Amniotic stem cell (primary cell): ENCODE measurements at places on chromosomes 13 and 19.

GRCh38 chr13:98972059-98972458 lies 5.8 kb downstream of the DOCK9 start:
- no peak for DNase-seq

- no peak for DNase-seq
These were observed 1.6 kb upstream of the SPINT2 start for GRCh38 chr19:38262585-38263268.

DNA sequence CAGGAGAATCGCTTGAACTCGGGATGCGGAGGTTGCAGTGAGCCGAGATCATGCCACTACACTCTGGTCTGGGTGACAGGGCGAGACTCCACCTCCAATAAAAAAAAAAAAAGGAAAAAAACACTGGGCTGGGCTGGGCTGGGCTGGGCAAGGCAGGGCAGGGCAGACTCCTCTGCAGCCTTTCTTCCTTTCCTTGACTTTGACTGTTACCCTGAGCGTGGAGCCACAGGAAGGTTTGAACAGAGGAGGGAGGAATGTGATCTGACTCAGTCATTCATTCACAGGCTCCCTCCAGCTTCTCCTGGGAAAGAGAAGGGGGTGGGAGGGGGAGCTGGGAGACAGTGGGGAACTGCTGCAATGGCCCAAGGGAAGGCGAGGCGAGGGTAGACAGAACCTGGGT lies 2.7 kb upstream of the ACTN4 start:
- DNase-seq, result no peak

- DNase-seq, result no peak
These were observed 1796.5 kb upstream of the MIR17HG start for GRCh38 chr13:89550938-89551337.

DNA sequence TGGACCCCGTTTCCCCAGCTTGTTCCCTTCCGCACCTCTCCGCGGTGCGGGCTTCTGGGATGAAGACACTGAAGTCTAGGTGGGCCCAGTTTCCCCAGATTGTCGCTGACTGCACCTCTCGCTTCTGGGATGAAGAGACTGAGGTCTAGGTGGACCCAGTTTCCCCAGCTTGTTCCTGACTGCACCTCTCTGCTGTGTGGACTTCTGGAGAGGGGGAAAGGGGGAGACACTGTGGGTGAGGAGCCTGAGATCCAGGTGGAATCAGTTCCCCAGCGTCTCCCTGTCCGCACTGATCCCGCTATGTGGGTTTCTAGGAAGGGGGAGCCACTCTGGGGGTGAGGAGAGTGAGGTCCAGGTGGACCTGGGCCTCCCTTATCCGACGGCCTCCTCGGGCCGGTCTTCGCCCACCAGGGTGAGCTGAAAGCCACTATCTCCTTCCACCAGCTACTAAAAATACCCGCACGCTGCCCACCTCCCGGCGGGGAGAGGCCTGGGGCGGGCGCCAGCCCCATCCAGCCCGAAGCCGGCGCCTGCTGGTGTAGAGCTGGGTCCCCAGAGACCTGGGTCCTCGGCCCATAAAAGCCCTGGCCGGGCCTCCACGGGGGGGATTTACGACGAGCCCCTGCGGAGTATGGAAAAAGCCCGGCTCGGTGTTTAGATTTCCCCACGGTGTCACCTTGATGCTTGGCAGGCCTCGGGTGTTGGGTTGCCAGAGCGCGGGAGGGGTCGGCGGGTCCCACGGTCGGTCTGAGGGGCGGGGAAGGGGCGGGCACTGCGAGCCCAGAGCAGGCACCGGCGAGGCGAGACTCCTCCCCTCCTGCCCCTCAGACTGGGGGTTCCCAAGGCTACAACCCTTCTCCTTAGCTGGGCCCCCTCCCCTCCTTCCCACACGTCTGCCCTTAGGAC lies 10.6 kb downstream of the FUT6 start:
- DNase-seq, result no peak

GRCh38 chr19:8208922-8209461 lies at the start of gene CERS4:
Gene CERS4, plus strand, starts transcription at chr19:8209370. Its CDS starts 41,707 bp downstream, at chr19:8251077.
- no peak for DNase-seq

DNA sequence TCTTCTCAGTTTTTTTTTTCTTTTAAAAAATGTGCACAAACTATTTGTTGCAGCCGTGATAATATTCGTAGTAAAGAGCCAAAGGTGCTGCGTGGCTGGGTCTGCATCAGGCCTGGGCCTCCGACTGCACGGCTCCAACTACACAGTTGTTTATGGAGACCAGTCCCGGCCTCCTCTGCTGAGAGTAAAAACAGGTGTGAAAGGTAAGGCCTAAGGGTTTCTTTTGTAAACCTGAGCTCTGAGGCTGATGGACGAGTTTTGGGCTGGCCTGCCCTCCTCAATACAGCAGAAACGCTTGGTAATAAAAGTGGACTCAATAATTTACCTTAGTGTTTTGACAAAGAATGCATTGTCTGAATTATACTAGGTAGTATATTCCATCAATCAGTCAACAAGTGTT lies 3.9 kb downstream of the MBNL2 start:
- no peak for DNase-seq

- DNase-seq, result no peak
These were observed 123.5 kb downstream of the CRYL1 start for GRCh38 chr13:20401931-20402856.

GRCh38 chr13:52779103-52779502 lies 39.5 kb upstream of the CNMD start:
- no peak for DNase-seq

GRCh38 chr19:19115954-19116353 lies 22.3 kb downstream of the TMEM161A start:
- DNase-seq, result no peak

DNA sequence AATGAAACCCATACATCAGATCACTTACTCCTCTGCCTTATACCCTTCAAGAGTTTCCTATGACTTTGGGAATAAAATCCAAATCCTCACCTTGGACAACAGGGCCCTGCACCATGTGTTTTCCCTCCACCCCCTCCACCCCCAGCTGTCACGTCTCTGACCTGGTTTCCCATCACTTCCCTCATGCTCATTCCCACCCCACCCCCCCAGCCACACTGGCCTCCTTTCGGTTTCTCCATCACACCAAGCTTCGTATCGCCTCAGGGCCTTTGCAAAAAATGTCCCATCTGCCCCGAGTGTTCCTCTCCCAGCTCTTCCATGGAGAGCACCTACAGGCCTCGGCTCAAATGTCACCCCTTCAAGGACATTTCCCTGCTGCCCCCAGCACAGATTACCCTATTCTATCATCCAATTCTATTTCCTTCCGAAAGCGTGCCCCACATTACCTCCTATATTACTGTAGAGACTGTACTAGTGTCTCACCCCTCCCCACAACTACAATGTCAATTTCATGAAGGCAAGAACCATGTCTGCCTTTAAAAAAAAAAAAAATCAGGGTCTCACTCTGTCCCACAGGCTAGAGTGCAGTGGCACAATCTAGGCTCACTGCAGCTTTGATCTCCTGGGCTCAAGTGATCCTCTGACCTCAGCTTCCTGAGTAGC lies 16.8 kb upstream of the FFAR2 start:
- DNase-seq, result no peak

GRCh38 chr19:43624933-43625332 lies 5.5 kb upstream of the ZNF428 start:
- DNase-seq, result no peak

DNA sequence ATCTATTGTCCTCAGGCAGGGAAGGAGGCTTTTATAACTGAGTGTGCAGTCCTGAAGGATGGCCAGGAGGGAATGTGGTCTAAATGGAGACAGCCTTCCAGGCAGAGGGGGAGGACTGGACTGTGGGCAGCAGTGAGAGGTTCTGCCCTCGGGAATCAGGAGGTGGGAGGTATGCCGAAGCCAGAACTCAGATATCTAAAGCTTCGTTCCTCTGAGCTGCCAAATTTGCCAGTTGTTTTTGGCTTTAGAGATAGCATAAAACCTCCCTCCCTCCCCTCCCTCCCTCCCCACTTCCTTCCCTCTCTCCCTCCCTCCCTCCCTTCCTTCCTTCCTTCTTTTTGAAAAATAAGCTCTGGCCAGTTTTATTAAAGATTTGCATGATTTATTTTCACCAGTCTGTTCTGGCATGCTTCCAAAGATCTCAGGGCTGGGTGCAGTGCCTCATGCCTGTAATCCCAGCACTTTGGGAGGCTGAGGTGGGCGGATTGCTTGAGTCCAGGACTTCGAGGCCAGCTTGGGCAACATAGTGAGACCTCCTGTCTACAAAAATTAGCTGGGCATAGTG lies 2.4 kb downstream of the MEDAG start:
- DNase-seq, result no peak

- no peak for DNase-seq
These were observed 16.4 kb downstream of the CCDC124 start for GRCh38 chr19:17948931-17949930.

DNA sequence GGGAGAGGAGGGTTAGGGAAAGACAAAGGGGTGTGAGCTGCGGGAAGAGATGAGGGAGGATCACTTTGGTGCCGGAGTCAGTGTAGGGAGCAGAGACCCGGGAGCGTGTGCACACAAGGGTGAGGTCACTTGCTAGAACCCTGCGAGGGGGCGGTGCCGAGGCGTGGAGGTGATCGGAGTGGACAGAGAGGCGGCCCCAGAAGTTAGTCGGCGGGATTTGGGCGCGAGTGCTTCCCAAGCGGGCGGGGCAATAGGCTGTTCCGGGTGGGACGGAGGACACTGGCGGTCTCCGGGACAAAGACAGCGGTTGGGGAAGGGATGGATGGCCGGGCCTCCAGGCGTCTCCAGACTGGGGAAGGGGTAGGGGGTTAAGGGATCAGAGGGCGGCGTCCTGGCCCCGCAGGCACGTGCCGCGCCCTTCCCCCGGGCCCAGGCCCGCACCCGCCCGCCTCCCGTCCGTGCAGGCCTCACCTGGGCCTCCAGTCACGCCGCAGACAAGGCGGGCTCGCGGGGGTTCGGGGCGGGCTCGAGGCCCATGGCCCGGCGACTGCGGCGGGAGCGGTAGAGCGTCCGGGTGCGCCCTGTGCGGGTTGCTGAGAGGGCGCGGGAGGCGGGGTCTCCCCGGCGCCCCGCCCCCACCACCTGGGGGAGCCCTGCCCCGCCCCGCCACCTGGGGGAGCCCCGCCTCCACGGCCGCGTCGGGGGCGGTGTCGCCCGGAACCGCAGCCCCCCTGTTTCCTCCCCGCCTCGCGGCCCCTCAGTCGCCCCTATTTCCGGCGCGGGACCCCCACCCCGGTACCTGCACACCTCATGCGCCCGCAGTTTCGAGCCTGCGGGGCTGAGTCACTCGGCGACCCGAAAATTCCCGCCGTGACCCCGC lies at the start of gene LPAR2:
Gene LPAR2 (minus strand): TSS at position 600 of the 880 bp plus-strand sequence. CDS start 945 bp downstream, outside the sequence.
- DNase-seq, result no peak

- DNase-seq, result peak; percentile 36
These were observed 98.5 kb upstream of the PABPC3 start for GRCh38 chr13:24997367-24997967.

- DNase-seq, result peak; percentile 18
These were observed 4.4 kb upstream of the PROZ start for GRCh38 chr13:113153810-113154748.

- no peak for DNase-seq
These were observed 117.1 kb upstream of the TSC22D1 start for GRCh38 chr13:44693156-44693764.

DNA sequence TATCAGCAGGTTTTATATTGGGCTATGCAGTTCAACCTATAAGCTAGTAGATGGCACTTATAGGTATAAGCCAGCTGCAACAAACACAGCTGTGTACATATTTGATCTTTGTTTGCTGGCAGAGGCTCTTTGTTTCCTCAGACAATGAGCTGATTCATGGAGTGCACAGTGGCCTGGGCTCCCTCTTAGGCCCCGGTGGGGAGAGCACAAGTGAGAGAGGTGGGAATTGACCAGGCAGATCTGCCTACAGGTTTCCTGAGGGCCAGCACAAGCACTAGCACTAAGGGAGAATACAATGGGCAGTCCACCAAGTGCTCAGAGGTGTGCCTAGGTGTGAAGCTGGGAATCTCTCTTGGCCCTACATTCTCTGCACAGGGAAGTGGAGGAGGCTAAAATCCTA lies 1390.7 kb downstream of the SLITRK5 start:
- no peak for DNase-seq

DNA sequence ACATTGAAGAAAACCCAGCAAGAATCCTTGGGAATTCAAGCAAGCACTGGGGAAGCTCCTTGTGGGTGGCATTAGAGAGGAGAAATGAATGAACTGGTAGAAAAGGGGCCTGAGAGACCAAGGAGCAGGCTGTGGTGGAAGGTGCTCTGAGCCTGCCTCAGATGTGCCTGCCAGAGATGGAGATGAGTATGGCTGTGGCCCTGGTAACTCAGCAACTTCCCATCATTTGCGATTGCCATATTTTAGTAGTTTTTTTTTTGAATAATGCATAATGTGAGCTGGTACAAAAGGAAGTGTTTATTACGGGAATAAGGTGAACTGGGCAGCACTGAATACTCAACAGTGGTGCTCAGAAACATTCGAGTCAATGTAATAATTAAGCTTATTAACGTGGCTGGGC lies 39.1 kb downstream of the ERICH6B start:
- no peak for DNase-seq

GRCh38 chr19:15652559-15653278 lies 12.0 kb downstream of the CYP4F3 start:
- DNase-seq, result no peak

DNA sequence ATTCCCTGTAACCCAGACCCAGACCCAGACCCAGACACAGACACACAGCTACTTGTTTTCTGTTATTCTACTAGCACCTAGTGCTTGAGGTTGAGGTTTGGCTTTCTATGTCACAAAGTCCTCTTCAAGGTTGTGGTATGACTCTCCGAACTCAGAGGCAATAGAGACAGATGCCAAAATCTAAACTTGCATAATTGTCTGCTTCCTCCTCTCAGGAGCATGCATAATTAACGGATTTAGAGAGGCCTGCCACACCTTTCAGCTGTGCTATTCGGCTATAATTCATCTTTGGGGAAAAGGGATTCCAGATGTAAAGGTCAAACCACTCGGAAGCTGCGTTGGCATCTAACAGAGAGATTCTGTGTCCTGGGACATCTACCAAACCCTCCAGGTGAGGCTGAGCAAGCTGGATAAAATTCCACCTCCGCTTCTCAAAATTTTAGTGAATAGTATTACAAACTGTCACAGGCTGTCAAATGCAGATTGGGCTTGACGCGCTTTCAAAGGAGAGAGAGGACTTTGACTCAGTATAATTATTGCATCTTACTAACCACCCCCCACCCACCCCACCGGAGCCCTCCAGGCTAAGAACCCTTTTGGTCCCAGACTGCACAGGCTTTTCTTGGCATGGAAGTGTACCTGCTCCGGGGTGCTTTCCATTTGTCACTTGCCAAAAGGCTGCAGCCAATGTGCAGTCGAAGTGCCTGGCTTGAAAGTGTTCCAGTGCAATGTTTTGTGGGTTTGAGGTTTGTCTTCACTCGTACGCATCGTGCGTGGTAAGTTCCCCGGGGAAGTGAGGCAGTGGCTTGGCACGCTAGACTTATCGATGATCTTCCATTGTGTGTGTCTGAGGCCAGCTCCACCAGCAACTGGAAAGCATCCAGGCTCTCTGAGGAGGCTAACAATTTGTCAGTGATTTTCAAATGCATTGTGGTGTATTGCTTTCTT lies 194.1 kb downstream of the TDRD3 start:
- DNase-seq, result no peak

GRCh38 chr19:5326986-5327623 lies 13.5 kb downstream of the PTPRS start:
- no peak for DNase-seq

- DNase-seq, result no peak
These were observed 9.1 kb downstream of the PDS5B start for GRCh38 chr13:32595306-32595705.

- no peak for DNase-seq
These were observed 666.6 kb upstream of the ARGLU1 start for GRCh38 chr13:107234319-107235073.
